ENCODE measurements at places on chromosomes 5 and 9.
A peak's percentile ranks its signal among the peaks of the same experiment; 100 is the strongest.

DNA sequence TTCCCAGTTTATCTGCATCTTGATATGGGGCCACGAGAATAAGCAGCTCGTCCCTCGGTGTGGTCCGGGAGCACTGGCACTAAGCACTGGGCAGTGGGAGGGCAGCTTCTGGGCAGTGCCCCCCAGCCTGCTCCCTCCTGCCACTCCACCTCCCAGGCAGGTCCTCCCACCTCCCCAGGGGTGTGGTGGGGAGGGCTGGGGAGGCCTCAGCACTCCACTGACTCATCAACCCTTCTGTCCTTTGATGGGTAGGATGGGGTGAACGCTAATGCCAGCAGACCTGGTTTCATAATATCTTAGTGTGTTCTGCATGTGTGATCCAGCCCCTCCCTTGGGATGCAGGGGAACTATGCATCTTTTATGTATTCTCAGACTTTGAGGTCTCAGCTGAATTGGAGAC is 62.2 kb upstream of the GNE start:
- peak; percentile 88 for DNase-seq

GRCh38 chr5:157821822-157822622 is 36.9 kb downstream of the CLINT1 start:
- peak; percentile 13 for DNase-seq

DNA sequence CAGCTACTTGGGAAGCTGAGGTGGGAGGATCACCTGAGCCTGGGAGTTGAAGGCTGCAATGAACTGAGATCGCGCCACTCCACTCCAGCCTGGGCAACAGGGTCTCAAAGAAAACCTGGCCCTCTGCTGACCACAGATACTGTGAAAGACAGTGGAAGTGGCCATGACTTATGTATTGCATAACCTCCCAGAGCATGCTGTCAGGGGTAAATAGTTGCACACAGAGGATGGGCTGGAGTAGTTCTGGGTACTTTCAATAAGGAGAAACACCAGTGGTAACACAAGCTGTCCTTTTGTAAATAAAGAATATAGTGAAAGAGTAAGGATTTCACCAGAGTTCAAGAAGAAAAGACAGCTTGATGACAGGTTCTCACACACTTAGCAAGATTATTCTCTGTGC is 1.8 kb downstream of the ACER2 start:
- no peak for DNase-seq

DNA sequence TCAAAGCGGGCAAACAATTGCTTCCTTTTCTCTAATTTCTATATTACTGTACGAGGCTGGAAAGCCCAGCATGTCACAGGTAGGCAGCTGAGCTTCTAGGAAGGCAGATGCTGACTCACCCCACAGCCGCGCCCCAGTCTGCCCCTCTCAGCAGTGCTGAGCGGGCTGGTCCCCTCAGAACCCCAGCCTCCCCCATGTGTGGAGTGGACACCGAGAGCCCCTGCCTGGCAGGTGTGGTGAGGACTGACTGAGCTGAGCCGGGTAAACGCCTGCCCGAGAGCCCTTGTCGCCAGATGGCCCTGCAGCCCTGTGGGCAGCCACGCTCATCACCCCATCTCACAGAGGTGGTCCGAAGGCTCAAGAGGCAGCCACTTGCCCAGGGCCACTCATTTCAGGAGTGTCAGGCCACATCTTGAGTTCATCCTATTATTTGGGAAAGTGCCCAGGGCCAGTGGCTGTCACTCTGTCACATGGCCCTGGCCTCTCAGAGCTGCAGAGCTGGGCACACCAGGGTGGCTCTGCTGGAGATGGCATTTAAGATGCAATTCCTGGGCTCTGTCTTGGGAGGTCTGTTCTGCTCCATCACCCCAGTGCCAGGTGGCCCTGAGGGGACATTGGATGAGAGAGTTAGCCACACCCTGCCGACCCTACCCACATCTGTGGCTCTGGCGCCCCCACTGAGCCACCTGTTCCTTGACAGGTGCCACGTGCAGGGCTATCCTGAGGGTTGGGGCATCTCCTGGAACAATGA is 12.4 kb downstream of the CARD19 start:
- DNase-seq: peak; percentile 45

DNA sequence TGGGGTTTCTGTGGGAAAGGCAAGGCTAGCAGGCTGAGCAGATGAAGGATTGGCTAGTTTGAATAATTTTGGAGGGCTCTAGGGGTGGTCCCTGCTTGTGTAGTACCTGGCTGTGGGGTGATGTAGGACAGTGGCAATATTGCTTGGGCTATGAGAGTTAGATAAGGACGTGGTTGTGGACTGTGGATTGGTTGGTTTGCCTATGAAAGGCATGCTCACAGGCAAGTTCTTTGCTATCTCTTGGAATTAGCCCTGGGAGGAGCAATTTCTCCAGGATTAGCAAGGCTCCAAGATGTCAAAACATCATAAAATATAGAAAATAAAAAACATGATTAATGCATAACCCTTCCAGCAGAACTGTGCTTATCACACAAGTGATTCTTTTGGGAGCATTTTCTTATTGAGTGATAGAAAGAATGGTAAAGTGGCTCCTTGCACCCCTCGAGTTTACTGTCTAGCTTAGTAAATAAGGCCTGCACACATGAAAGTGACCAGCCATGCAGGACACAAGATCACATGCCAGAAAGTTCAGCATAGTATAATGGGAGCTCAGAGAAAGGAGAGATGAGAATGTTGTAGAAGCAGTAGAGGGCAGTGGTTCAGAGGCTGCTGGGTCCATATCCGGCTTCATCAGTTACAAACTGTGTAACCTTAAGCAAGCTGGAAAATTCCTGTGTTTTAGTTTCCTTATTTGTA is 13.8 kb downstream of the AOPEP start:
- no peak for DNase-seq

DNA sequence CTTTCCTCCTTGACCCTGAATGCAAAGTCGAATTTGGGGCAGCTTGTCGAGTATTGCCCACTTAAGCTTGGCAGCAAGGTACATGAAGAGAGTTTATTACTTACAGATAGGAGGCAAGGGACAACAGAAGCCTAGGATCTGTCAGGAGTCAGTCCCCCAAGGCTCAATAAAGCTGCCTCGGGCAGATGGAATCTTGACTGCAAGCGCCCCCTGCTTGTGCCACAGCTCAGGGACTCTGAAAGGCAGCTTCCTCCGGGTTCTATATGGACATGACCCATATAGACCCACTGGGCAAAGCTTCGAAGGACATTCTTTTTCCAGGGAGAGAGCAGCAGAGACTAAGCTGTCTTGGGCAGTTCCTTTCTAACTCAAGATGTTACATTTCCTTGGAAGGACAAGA is 971.5 kb downstream of the EFNA5 start:
- DNase-seq: no peak

DNA sequence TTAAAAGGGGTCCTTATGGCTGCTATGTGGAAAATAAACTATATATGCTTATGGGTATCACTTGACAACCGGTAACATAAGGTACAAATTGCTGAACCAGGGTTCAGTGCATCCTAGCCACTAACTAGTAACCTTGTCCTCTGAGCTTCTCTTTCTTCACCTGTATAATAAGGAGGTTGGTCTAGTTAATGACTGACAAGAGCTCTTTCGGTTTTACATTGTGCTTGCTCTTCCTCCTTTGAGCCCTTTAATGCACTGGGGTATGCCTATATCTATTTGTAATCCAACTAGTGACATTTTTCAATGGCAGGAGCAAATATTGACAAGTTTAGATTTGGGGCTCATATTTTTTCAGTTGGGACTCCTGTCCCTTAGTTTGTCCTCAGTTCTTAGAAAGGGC is 66.1 kb downstream of the NPR3 start:
- DNase-seq: no peak

DNA sequence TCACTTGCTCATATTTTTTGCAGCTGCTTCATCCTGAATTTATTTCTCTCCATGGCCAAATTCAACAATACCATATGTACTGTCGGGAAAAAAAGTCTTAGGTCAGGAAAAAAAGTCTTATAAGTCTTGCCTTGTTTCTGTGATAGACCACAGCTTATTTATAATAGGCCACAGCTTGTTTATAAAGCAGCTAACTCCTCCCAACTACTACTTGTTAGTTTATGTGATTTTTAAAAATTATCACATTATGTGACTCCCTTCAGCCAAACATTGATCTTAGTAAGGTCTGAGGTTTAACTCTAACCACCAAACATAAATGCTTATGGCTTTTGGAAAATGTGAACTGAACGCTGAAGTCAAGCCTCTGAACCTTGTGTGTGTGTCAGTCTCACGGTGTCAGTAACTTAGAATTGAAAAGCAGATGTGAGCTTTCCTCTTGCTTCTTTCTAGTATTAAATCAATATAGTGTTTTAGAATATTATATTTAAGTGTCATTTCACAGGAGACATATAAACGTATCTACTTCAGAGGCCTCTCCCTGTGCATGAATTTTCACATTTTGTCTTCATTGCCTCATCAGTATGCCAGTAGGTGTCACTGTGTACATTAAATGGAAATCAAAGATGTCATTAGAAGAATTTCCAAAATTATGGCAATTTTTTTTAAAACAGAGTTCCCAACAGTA is 51.3 kb downstream of the SNX24 start:
- peak; percentile 38 for DNase-seq

- no peak for DNase-seq
These were observed 4.9 kb downstream of the EXOSC2 start for GRCh38 chr9:130698514-130698913.

- DNase-seq: peak; percentile 55
These were observed 271.2 kb downstream of the EDIL3 start for GRCh38 chr5:84113246-84114105.

- DNase-seq: peak; percentile 36
These were observed 14.1 kb upstream of the STRBP start for GRCh38 chr9:123282362-123283047.

DNA sequence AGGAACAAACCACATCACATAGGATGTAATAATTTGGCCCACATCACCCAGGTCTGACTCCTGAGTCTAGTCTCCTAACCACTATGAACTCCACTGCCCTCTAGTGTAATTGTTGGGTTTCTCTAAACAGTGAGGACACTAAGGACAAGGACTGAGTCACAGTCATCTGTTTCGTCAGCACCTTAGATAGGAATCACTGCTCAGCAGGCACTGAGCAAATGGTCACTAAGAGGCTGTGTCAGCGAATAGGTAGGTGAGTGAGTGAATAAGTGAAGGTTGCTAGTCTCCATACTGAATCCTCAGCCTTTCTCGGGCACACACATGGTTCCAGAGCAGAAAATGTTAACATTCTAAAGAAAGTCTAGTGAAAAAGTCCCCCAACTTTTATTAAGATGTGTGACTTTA is 278.6 kb downstream of the SPOCK1 start:
- peak; percentile 97 for DNase-seq

- no peak for DNase-seq
These were observed 16.1 kb upstream of the ARHGAP26 start for GRCh38 chr5:142754031-142754430.

DNA sequence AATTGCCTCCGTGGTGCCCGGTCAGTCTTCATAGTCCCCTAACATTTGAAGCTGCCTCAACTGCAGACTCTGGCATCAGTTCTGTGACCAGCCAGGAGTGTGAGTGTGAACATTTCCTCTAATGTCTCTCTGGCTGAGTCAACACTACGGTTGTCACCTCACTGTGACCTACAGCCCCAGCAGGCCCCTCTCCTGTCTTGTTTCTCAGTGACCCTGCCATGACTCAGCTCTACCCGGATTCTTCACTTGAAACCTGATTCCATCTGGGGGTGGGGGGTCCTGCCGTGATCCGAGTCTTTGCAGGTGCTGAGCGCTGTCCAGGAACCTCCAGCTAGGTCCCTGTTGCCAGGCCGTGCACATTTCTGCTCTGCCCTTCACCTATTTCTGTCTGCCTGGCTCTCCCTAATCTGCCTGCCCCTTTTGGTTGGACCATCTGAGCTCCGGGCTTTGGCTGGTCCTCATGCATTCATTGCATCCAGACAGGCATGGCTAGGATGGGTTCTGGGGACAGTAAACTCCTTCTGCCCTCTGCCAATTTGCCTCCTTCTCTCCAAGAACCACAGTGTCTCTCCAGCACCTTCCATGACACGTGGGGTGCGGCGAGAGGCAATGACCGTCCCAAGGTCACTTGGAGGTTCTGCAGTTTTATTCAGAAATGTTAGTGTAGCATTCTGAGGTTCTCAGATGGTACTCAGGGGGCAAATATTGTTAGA is 24.2 kb downstream of the STC2 start:
- no peak for DNase-seq

GRCh38 chr5:56094579-56095361 is 100.0 kb upstream of the IL6ST start:
- peak; percentile 16 for DNase-seq
